ENCODE measurements at places on chromosomes 6 and 20. TPM values are rescaled to one million over a fixed set of nuclear protein-coding genes. Genes with fewer than 3 reads are reported as not detected.

GRCh38 chr20:48705240-48706115 lies 122.3 kb downstream of the PREX1 start:
- DNase-seq, result no peak

- DNase-seq, result no peak
Observed at GRCh38 chr6:156545931-156546330, 231.2 kb upstream of the ARID1B start.

GRCh38 chr6:80969439-80969838 lies 783.0 kb downstream of the TENT5A start:
- DNase-seq, result no peak

- no peak for DNase-seq
Observed at GRCh38 chr20:51574248-51575033, 31.9 kb upstream of the NFATC2 start.

DNA sequence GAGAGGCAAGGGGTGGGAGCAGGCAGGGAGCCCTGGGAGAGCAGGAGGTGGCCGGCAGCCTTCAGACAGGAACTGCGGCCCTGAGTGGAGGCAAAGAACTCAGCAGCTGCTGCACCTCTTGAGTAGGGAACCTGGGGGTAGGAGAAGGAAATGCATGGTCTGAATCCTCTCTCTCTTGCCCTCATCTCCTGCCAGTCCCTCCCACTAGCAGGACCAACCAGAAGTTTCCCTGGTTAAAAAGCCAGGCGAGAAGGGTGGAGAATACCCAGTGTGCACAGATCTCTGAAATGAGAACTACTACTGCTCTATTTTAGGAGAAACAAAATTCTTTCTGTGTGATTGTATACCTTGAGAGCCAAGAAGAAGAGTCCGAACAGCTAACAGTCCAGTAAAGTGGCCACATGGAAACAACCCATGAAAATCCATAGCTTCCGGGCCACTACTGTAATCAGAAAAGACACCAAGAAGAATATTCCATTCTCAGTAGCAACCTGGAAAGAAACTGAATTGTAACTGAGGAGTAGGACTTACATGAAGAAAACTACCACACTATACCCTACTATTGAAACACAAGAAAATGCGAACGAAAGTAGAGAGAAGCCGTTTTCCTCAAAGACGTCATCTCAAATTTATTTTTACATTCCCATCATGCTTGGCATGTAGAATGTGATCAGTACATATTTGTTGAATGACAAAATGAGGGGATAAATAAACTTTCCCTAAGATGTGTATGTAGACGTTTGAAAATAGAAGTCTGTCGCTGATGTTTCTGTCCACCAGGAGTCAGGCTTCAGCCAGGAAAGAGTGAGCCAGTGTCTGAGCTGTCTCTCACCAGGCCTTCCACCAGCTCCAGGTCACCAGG lies 25.6 kb downstream of the WRNIP1 start:
- DNase-seq, result peak; percentile 79

DNA sequence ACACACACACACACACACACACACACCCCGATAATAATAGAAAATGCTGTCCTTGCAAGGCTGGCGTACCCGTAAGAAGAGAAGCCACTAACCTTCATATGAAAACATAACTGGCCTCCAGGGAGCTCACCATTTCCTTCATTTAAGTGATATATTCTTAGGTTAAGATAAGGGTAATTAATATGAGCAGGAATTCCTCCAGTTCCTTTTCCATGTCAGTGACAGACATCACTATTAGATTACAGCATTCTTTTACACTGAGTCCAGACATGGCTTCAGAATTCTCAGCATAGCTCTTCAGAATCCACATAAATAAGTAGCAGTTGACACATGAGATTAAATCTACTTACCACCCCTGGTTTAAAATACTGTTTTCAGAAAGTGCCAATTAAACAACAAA lies 121.9 kb downstream of the SIM1 start:
- DNase-seq, result no peak

GRCh38 chr6:140921366-140922226 lies 1211.1 kb upstream of the GJE1 start:
- DNase-seq, result no peak

- DNase-seq, result peak; percentile 84
Observed at GRCh38 chr6:29737707-29738630, 14.7 kb downstream of the HLA-F start.

GRCh38 chr20:35312318-35312717 lies 20.1 kb upstream of the FAM83C start:
- DNase-seq, result no peak

DNA sequence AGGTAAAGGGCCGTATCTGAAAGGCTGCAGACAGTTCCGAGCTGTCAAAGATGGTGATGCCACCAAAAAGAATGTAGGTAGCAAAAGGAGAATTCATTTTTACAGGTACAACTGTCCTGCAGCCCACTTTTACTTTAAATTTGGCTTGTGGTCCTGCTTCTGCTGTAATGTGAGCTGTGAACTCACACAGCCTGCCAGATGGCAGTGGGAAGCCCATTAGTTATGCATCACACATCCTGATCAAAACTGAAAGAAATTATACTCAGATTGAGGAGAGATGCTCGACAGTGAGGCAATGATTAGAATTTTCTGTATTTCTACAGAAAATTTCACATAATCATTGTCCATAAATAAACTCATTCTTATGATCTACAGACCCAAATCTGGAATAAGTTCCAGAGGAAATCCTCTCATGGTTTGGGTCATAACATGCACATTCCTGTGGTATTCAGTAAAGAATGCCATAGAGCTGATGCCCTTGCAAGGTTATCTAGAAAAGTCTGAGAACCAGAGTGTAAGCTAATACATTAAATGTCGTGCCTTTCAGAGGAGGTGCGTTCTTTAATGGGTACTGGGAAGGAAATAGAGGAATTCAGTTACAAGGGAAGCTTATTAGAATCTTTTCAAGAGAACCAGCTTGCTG lies 23.9 kb upstream of the E2F3 start:
- DNase-seq, result no peak

GRCh38 chr6:90135667-90136066 lies 161.0 kb downstream of the BACH2 start:
- no peak for DNase-seq

- DNase-seq, result no peak
Observed at GRCh38 chr20:22315771-22316170, 268.6 kb downstream of the FOXA2 start.

DNA sequence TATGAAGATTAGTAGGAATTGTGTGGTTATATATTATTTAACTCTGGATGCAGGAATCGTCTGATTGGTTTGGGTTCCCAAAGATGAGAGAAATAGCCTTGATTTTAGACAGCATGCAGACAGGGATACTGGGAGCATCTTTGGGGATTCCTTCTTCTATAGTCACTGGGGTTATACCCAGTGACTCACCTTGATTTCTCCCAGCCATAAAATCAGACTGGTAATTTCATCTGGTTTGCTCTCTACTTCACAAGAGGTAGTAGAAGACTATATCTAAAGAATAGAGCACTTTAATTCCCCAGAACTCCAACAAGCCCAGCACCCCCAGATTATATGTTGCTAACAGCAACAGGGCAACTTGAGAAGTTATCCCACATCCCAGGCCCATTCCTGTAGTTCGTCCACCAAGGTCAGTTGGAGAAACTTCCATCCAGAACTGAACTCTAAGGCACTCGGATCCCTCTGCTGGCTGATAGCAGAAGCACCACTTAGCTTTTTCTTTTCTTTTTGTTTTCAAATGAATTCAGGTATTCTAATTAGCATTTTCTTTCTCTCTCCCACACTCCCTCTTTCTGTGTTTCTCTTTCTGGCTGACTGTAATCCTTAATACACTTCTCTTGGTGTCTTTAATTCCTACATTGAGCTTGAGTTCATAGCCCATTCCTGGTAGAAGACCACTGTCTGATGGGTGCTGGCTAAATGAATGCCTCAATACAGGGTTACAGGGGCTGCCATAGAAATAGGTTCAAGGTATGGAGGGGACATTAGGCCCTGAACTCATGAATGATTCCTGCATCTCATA lies 20.4 kb upstream of the EFHC1 start:
- DNase-seq, result peak; percentile 60

GRCh38 chr6:161029195-161029809 lies 37.7 kb downstream of the MAP3K4 start:
- no peak for DNase-seq

GRCh38 chr6:129844118-129844891 lies 16.8 kb downstream of the TMEM244 start:
- no peak for DNase-seq

- peak; percentile 24 for DNase-seq
Observed at GRCh38 chr6:28634761-28635546, 109.3 kb downstream of the GPX5 start.

DNA sequence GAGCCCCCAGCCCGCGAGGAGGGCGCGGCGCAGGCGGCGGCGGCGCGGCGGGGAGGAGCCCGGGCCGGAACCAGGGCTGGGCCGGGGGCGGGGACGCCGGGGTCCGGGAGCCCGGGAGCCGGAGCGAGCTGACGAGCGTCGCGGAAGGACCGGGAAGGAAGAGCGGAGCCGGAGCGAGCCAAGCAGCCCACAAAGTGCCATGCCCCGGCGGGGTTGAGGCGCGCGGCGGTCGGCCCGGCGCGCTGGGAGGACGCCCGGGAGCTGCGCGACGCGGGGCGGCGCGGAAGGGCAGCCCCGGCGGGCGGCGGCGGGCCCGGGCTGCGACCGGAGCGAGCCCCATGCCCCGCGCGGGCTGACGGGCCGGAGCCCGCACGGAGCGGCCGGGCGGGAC lies 289 bp downstream of the FOXP4 start:
- DNase-seq, result no peak

GRCh38 chr20:25672659-25673235 lies 23.9 kb downstream of the ZNF337 start:
- no peak for DNase-seq

Gene CLPSL1
- not detected for total RNA-seq

Gene FAM209B
- not detected for total RNA-seq

Gene BEND6
- 0.32 TPM for total RNA-seq

Gene ANKRD66
- total RNA-seq, result not detected

Gene CDH4
- 0.08 TPM for total RNA-seq

Gene ACSS1
- 29.0 TPM for total RNA-seq

Gene PTCRA
- not detected for total RNA-seq

Gene LRP11
- 24.8 TPM for total RNA-seq

Gene OR2H2
- total RNA-seq, result not detected
